Stimulated activated CD4-positive, alpha-beta T cell treated with anti-CD3 and anti-CD28 coated beads, Interleukin-4, amount 100 ng/mL, for 24 hours (primary cell): ENCODE measurements at places on chromosomes 7 and 10.

DNA sequence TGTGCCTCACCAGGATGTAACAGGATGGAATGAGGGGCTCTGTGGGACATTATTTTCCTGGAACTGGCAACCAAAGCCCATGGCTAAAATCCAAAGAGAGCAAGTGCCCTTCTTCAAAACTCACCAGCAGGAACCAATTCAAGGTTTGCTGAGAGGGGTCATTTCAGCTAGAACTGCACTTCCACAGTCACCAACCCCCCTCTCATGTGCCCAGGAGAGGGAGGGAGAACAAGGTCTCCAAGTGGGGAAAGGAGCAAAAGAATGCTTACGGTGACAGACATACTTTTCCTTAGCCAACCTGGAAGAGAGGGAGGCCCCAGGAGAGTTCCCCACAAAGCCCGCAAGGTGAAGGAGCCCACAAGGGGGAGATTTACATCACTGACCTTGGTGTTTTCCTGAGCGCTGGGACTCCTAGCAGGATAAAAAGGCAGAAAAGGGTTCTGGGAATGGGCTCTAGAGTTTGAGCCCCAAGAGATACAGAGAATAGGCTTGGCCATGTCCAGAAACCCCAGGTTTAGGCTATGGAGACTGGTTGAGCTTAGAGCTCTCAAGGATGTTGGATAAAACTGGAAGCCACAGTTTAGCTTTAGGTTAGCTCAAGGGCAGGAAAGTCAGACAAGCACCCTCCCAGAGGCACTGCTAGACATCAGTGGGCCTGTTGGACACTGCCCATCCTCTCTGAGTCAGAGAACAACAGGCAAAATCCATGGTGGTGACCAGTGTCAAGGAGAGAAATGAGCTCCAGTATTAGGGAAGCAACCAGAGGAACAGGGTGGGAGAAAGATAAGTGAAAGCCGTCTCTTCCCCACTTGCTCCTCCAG is 63.9 kb upstream of the GHITM start:
- DNase-seq, result no peak

DNA sequence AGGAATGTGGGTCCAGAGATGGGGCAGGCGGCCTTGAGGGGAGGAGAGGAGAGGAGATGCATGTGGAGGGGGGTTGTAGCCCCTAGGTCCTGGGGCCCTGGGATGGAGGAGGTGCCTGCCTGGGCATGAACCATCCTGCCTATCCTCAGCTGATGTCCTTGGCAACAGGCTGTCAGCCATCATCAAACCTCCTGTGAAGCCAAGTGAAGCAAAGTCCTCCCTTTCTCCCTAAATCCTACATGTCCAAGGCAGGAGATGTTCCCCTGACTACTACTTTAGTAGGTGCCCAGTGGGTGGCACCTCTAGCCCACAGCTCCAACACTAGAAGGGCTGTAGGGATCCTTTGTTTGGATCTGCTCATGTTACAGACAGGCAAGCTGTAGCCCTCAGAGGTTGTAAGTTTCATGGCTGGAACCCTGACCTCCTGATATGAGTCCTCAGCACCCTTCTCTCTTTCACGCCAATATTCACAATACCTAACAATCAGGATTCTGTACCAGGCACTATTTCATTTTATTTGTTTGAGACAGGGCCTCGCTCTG is 66.6 kb upstream of the SYPL1 start:
- no peak for DNase-seq

- no peak for DNase-seq
Observed at GRCh38 chr10:132883391-132883881, 58.9 kb downstream of the CFAP46 start.

DNA sequence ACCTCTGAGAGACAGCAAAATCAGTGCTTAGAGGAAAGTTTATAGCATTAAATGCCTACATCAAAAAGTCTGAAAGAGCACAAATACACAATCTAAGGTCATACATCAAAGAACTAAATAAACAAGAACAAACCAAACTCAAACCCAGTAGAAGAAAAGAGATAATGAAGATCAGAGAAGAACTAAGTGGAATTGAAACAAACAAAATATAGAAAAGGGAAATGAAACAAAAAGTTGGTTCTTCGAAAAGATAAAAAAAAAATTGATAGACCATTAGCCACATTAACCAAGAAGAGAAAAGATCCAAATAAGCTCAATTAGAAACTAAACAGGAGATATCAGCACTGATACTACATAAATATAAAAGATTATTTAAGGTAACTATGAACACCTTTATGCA is 280.0 kb upstream of the NRG3 start:
- DNase-seq, result no peak

DNA sequence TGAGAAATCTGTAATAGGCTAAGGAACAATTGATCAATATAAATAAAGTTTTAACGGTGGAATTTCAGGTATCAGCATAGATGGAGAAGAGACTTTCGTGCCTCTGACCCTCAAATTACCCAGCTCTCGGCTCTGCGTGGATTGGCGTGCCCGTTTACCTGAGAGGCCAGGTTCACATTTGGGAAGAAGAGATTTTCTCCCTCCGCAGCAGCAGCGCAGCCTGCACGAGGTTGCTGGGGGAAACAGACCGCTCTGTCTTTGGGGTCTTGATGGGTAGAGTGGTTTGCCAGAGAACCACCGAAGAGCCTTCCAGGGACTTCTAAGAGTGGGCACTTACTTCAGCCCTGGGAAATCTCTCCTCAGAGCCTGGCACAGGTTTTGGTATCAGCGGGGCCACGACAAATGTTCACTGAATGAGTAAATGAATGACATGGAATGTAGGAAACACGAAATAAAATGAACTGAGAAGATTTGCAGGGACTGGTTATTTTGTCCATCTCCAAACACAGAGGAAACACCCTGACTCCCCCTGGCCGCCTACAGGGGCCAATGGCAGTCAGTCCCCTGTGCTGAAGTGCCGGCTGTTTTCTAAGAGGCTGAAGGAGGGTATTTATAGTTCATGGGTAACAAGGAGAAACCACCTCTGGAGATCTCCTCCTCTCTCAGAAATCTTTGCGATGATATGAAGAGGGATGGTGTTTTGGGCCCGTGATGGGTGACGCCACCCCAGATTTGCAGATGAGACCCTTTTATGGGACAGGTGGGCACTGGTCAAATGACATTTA is 338.5 kb downstream of the ADARB2 start:
- DNase-seq, result no peak

DNA sequence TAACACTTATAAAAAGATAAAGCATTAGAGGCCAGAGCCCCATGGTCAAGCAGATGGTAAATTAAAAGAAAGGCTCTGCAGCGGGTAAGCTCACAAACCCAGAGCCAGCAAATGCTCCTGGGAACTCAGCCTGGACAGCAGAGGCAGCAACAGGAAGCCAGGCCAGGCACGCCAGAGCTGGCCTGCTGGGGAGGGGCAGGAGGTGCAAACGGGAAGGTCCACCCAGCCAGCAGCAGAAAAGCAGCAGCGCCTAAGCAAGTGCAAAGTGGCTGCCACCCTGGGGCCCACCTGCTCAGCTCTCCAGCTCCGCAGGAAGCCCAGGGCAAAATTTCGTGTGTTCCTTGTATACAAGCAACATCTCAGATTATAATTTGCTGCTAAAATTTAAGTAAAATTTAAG is 82.7 kb upstream of the GPR22 start:
- DNase-seq, result no peak

- DNase-seq, result no peak
Observed at GRCh38 chr7:147245274-147245673, 1128.7 kb downstream of the CNTNAP2 start.

DNA sequence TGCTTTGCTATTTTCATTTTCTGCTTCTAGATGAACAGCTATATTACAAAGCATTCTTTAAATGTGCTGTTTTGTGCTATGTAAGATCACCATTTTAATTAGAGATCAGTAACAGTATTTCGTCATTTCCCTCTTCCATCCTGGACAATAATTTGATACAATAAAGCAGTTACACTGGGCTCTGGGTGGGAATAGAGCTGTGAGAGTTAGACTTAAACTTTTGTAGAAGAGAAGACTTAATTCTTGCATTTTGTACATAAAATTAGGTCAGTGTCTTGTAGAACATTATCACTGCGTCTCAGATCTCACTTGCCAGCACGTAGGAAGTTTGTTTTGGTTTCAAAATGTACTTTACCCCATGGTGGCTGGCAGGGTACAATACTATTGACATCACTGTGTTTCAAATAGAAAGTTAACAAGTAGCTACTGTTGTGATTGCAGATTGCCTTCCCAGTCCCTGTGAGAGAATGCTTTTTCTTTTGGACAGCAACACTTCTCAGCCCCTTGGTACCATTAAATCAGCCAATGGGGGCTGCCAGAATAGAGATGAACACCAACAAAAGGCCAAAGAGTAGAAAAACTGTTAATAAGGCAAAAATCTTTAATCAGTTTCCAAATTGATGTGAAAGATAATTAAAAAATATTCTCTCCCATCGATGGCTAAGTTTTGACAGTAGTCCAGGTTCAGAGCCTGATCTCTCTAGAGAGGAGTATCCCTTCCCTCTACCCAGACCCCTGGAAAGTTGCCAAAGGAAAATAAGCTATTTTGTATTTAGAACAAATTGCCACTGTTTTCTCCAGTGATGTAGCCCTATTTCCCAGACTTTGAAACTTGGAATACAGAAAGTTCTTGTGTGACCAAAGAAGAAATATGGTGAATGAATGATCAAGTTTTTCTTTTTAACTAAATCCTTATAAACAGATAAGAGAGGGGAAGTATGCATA is 35.1 kb downstream of the SMNDC1 start:
- peak; percentile 24 for DNase-seq

DNA sequence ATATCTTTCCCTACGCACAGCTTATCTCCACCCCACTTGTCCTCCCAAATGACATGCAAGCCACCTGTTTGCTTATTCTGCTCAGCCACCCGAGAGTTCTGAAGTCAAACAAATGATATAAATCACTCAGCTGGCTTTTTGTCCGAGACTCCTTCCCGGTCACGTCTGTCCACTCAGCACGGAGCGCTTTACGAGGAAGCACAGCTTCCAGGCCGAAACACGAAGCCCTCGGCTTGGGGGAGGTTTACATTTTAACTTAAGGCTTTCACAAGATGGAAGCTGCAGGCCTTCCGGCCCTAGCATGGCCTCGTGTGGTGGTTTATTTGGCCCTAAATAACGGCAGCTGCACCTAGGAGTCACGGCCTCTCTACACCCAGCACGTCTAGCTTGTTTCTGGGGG is 60.1 kb upstream of the GNA12 start:
- DNase-seq, result no peak

- no peak for DNase-seq
Observed at GRCh38 chr10:86286236-86287109, 80.1 kb downstream of the GRID1 start.

DNA sequence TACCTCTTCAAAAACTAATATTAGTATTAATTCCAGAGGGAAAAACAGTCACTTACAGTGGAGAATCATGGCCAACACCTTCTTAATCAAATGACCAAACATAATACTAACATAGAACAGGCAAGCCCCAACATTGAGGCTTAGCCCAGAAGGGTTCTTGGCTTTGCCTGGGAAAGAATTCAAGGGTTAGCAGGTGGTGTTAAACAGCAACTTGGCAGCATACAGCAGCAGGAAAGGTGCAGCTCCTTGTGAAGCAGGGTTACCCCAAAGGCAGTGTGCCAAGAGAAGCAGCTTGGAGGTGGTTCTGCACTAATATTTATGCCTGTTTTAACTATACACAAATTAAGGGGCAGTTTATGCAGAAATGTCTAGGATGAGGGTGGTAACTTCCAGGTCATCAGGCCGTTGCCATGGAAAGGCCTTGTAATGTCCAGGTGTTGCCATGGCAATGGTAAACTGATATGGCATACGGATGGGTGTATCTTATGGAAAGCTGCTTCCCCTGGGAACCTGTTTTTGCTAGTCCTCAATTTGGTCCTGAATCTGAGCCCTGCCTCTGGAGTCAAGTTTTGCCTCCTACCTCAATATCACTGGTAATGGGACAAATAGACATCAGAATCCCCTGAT is 27.2 kb upstream of the BEND7 start:
- no peak for DNase-seq

DNA sequence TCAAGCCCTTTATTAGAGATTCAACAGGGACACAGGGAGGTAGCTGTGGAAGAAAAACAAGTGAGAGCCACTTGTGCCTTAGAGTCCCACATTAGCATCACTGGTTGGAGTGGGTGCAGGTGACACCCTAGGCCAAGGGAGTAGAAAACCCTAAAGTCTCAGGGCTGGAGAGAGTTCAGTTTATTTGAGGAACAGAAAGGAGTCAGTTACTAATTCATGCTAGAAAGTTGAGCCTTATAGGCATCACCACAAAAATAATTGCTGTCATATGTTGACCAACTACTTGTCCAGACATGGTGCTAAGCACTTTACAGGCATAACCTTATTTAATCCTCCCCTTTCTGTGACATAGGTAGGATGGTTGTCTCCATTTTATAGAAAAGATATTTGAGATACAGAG is 20.9 kb upstream of the ACSL5 start:
- DNase-seq, result no peak

GRCh38 chr10:78541481-78542140 is 507.9 kb downstream of the RPS24 start:
- no peak for DNase-seq

GRCh38 chr10:53898532-53898931 is 902.5 kb downstream of the PCDH15 start:
- no peak for DNase-seq

- peak; percentile 78 for DNase-seq
Observed at GRCh38 chr7:155380221-155380861, 77.6 kb upstream of the EN2 start.

DNA sequence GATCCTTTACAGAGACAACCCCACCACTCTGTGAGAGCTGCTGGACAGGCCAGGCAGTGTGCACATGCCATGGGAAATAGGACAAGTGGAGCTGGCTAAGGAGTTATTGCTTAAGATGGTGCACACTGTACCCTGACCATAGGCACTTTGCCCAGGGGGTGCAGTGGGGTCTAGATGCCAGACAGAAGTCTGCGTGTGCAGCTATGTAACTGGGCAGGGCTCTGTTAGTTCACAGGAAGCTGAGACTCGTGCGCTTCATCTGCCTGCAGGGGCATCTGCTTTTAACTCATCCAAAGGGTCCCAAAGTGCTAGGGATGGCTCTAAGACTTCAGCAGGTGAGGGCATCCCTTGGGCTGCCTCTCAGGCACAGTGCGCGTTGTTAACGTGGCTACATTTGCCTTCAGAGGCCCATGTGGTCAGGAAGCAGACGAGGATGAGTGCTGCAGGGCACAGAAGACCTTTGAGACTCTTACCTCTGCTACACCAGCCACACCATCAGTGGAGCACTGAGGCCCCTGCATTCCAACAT is 77.7 kb upstream of the GPR26 start:
- no peak for DNase-seq

DNA sequence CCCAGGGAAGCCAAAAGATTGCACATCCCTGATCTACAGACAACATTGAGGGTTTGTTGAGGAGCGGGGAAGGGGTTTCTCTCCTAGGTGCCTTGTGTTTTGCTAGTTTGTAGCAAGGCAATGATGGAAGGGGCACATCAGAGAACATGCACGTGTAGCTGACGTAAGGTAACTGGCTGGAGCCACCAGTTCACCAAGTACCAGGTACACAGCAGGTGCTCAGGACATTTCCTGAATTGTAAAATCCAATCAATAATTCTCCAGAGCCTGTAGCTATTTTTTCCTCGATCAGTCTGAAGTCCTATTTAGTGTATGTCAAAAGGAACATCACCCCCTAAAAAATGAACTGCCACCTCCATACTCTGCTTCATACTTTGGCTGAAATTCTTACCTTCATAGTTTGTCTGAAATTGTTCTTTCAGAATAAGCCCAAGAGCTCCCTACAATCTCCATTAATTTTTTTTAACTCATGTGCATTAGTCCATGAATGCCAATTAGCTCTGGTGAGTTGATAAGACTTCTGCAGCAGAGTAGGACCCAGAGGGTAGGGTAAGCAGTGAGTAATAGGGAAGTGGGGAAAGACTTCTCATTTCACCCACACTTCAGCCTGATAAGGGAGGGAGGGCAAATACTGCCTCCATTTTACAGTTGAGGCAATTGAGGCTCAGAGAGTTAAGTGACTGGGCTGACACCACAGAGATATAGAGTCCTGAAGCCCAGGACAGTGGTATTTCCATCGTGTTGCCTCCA is 36.0 kb upstream of the SLC26A3 start:
- no peak for DNase-seq
